ENCODE measurements at places on chromosomes 16 and 17. TPM values are rescaled to one million over a fixed set of nuclear protein-coding genes. Genes with fewer than 3 reads are reported as not detected.

SOX8 gene
- 1.0 TPM for polyA plus RNA-seq

ZSCAN10 gene
- polyA plus RNA-seq = not detected

MYCBPAP gene
- 1.0 TPM for polyA plus RNA-seq

TSNAXIP1 gene
- polyA plus RNA-seq = not detected

ADAM11 gene
- polyA plus RNA-seq = 0.38 TPM

PRSS33 gene
- 0.08 TPM for polyA plus RNA-seq

C16orf86 gene
- polyA plus RNA-seq = 3.1 TPM

DNA sequence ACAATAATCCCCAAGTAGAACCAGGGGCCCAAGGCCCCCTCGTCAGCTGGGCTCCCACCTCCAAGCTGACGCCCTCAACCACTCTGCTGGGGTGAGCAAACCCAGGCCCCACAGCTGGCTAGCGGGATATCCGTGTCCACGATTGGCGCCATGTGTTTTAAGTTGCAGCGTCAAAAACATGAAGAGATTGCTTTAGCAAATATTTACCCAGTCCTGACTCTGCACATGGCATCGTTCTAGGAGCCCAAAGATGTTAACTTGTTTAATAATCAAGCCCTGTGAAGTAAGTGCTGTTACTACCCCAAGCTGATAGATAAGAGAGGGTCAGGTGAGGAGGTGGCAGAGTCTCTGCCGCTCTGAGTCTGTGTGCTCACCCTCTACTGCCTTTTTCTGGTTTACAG lies 344 bp upstream of the SEPTIN12 start:
- DNase-seq = no peak

GRCh38 chr16:84271037-84271436 lies 23.6 kb upstream of the WFDC1 start:
- DNase-seq = no peak

DNA sequence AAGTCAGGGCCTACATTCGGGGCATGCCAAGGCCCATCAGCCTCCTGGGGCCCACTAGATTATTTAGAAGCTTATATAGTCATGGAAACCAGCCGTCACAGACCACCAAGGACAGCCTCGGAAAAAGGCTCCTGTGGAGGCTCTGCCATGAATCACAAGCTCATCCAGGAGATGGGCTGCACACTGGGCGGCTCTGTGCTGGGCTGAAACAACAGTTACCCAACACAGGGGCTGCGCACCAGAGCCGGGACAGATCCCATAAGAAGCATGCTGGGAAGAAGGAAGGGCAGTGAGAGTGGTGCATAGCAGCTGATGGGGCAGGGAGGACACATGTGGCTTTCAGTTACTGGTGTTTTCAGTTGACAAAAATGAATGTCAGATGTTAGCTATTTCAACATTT lies 67.7 kb upstream of the GSG1L start:
- no peak for DNase-seq

- no peak for DNase-seq
These were observed 40.3 kb upstream of the TNRC6A start for GRCh38 chr16:24689128-24689527.

DNA sequence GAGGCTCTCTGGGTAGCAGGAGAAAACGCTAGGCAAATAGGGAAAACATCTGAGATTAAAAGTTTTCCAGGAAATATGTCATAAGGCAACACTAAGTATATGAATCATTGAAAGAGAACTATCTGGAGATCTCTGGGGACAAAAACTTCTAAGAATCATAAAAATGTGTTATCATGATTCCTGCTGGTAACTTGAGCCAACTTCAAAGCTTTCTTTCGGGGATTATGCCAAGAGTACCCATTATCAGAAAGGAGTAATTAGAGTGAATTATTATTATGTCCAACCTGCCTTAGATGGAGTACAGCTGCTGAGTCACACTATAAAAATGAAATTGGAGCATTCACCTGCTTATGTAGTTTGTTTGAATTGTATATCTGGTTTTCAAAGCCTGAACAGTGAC lies 488.5 kb upstream of the SOX9 start:
- no peak for DNase-seq

DNA sequence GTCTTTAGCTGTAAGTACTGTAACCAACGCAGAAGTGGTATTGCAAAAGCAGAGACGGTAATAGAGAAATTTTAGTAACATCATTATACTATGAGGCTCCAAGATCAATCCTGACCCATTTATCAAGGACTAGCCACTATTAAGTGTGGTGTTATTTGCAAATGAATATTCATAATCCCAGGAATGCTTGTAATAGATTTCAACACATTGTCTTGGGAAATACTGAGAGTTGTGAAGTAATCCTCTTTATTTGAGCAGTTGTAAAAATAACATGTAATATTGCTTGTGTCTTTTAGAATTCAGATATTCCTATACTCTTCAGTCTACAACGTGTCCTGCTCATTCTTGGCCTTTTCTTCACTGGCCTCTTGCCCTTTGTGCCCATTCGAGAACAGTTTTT lies 46.4 kb downstream of the GDPD1 start:
- no peak for DNase-seq

GRCh38 chr16:11674001-11674817 lies 6.0 kb downstream of the SNN start:
- DNase-seq = peak; percentile 67

DNA sequence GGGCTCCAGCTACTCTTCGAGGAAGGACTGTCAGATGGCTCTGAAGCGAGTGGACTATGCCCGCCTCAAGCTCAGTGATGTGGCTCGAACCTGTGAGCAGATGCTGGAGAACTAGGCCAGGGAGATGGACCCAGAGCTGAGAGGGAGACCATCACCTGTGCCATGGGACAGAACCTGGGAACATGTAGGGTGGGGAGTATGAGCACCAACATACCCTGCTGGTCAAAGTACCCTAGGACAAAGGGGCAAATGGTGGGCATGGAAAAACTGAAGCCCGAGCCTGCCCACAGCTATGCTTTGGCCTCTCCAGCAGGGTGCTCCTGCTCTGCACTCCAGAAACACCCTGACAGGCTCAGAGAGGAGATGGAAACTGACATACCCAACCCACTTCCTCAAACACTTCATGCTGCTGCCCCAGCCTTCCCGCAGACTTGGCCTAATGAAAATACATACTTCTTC lies 1.9 kb downstream of the MED11 start:
- peak; percentile 76 for DNase-seq

GRCh38 chr16:50857881-50858280 lies 116.0 kb downstream of the CYLD start:
- no peak for DNase-seq

DNA sequence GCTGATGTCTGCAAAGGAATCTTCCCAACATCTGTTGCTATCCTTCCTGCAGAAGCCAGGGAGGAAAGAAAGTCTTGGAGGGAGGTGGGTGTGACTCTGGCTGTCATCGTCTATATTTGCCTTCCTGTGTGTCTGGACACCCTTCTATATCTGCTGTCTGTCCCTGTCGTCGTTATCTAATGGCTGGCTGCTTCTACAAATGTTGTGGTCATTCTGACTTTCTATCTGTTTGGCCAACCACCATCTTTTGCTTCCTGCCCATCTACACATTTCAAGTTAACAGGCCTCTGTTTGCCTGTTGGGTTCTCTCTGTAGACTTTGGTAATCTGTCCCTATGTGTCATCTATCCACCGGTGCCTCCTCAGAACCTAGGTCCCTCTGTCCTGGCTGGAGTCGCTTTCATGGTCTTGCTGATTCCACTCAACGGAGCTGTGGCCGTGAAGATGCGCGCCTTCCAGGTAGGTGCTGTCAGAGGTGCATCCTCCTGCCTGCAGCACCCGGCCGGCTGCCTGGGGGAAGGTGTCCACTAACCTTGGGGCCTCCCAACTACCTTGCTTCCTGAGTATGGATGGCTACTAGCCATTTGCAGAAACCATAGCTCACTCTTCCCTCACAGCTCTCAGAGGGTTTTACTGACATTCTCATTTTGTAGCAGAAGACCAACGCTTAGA lies 30.2 kb downstream of the ABCC3 start:
- peak; percentile 74 for DNase-seq

DNA sequence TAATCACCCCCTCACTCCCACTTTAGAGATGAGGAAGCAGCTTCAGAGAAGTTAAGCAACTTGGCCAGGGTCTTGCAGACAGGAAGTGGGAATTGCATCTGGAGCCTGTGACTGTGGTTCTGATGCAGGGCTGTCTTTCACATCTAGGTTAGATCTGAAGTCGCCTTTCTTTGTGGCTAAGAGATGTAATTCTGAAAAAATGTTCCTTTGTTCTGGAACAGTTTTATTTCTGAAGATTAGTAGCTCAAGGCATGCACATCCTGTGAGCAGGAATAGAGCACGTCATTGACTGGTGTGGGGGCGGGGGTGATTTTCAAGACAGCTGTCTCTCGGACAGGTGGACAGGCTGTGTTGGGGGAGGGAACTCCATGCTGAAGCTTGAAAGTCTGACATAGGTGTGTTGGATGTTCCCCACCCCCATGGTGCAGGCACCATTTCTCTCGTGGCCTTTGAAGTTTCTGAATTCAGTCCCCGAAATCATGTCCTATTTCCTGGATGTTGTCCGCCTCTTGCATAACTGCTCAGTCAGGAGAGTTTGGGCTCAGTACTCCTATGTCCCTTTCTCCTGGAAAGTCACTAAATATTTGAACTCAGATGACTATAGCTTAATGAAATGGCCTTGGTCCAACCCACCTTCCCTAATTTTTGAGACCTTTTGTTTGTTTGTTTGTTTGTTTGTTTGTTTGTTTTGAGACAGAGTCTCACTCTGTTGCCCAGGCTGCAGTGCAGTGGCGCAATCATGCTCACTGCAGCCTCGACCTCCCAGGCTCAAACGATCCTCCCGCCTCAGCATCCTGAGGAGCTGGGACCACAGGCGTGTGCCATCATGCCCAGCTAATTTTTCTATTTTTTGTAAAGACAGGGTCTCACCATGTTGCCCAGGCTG lies 21.0 kb upstream of the HERPUD1 start:
- DNase-seq = peak; percentile 45

DNA sequence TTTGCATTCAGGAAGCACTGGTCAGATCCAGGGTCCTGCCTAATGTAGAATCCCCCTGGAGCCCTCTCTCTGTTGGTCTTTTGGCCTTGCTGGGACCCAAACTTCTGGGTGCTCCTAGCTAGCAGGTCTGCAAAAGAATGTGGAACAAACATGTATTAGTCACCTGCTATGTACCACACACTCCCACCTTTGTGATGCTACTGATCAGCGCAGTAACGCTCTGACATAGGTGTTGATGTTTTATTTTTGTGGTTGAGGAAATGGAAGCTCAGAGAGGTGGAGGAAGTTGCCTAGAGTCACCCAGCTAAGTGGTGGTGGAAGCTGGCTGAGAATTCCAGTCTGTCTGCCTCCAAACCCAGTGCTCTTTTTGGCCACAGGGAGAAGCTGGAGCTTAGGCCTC lies 35.8 kb upstream of the LGALS9 start:
- peak; percentile 3 for DNase-seq

GRCh38 chr17:51799240-51799639 lies 359.3 kb downstream of the CA10 start:
- DNase-seq = no peak

DNA sequence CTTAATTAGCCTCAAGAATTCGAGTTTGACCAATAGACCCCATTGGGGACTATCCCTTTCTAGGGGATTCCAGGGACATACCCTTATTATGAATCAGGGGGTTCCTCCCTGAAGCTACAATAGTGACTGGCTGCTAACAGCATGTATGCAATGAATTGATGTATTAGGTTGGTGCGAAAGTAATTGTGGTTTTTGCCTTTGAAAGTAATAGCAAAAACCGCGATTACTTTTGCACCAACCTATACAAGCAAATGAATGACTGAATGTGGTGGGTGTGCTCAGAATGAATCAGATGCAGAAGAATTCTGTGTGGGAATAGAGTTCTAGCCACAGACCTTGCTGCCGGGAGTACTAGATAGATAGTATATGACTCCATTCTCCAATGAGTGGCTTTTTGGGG lies 76.7 kb downstream of the HLF start:
- DNase-seq = no peak

DNA sequence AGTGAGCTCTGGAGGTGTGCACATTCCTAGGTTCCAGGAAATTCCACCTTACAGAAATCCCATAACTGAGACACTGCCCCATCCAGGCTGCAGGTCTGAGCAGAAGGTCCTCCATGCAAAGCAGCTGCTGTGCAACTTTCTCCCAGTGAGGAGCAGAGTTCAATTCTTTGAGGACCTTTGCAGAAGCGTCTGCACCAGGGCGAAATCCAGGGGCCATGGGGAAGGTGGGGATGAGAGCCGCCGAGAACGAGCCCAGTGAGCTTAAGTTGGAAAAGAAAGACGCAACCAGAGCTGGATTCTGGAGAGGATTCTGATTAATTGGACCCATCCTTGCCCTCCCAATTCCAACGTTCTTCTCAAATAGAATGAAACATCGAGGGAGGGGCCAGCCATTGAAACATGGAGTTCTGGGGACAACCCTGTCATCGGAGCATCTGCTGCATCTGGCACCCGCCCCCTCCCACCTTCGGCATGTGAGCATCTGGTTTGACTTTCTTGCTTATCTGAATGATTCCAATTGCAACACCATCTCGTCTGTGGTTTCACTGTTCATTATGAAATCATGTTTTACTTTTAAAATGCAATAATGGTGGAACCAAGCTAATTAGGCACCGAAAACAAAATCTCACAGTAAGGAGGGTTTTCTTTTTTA lies 190.6 kb upstream of the FOXF1 start:
- peak; percentile 35 for DNase-seq

DNA sequence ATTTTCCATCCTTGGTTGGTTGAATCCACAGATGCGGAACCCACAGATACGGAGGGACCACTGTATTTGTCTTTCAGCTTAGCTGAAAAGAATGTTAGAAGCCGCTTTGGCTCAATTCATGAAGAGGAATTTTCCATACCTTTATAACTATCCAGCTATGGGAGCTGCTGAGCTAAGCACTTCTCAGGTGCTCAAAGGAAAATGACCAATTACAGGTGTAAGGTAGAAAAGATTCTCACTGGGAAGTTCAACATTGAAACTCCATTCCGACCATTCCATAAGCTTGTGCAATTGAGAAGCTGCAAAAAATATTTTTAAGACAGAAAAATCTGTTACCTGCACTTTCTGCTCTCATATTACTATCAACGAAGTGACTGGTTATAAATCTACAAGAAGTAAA lies 2.7 kb downstream of the AHSP start:
- DNase-seq = no peak

DNA sequence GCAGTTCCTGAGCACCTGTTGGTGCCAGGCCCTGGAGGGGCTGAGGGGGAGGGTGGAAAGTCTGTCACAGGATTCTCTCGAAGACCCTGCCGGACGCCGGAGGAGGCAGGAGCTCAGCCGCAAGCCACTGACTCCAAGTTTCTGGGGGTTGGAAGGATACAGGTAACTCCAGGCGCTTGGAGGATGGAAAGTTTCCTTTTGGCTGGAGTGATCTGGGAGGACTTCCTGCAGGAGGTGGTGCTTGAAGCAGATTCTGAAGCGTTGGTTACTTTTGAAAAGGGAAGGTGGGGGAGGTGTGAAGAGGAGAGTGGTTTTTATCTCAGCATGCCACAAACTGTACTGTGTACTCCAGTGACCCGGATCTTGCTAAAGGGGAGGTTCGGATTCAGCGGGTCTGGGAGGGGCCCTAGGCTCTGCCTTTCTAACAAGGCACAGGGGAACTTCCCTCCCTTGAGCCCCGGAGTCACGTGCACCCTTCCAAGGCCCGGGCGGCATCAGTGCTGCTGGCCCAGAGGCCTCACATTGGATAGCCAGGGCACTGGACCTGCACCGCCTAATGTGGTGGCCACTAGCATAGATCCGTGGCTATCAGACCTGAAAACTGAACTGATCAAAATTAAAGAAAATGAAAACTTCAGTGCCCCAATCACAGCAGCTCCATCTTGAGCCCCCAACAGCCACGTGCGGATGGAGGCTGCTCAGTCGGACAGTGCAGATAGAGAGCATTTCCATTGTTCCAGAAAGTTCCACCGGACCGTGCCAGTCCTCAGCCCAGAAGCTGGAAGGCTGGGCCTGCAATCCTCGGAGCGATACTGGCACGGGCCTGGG lies 42.2 kb upstream of the GSE1 start:
- peak; percentile 75 for DNase-seq

GRCh38 chr16:47925811-47926460 lies 229.9 kb downstream of the ABCC12 start:
- DNase-seq = no peak
